Fibroblast of lung (primary cell): ENCODE measurements at places on chromosomes 5 and 9. TPM values are rescaled to one million over a fixed set of nuclear protein-coding genes. Genes with fewer than 3 reads are reported as not detected.

DNA sequence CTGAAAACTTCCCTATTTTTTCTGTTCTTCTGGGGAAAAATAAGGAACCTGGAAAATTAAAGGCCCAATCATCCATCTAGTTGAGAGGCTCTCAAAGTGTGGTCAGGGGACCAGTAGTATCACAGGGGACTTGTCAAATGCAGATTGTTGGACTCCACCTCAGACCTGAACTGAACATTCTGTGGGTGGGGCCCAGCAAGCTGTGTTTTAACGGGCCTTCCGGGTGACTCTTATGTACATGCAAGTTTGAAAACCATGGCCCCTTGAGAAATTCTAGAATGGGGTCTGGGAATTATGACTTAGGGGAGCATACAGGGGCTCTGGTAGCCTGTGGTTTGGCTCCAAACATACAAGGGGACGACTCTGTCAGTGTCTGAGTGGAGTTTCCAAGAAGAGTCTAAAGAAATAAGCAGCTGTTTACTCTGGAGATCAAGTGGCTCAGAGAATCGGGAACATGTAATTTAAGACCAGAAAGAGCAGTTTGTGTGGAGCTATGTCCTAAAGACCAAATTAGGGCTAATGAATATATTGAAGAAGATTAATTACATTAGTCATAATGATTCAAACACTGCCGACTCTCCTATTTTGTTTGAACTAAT, 177.4 kb downstream of the SLC28A3 start:
- no peak for DNase-seq

GRCh38 chr5:135564331-135564730, 14.5 kb downstream of the CXCL14 start:
- no peak for DNase-seq

GRCh38 chr5:61002611-61003355, 57.8 kb downstream of the NDUFAF2 start:
- no peak for DNase-seq

- peak; percentile 58 for DNase-seq
These were observed 19.1 kb upstream of the SH3RF2 start for GRCh38 chr5:145917288-145917687.

- no peak for DNase-seq
These were observed 201.5 kb upstream of the MVB12B start for GRCh38 chr9:126125177-126125576.

GRCh38 chr5:116652196-116652729, 77.6 kb upstream of the SEMA6A start:
- DNase-seq = peak; percentile 90

The DNAJC18 gene
- 12.6 and 13.6 TPM in 2 replicates for total RNA-seq

The C9orf72 gene
- total RNA-seq = 4.1 and 4.5 TPM in 2 replicates
